ENCODE measurements at places on chromosomes 1 and 21. TPM values are rescaled to one million over a fixed set of nuclear protein-coding genes. Genes with fewer than 3 reads are reported as not detected.

CR2 gene
- polyA plus RNA-seq, result 0.17 TPM

MIXL1 gene
- not detected for polyA plus RNA-seq

DNA sequence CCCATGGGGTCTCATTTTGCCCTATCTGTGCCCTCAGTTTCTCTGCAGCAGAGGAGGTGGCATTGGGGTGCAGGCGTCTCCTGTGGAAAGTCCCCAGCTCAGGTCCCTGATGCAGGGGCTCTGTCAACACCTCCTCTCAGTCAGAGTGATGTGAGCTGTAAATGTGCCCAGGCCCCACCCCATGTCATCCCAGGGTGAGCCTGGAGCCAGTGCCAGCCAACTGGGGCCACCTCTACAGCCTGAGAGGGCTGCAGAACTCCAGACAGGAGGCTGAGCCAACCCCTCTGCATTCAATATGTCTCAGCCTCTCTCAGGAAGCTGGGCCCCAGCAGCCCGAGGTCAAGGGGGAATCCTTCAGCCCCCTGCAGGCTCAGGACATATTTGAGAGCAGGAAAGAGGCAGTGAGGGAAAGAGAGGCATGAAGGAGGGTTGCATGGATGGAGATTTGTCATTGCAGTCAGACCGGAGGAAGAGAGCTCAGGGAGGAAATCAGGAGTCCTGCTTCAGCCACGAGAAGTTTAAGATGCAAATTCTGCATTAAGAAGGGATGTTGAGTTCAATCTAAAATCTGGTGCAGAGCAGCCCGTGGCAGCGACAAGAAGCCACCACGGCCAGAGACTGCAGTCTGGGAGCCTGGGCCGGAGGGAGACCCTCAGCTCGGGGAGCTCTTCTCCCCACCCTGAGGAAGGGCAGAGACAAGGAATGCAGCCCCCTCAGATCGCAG is 288.2 kb upstream of the VAMP3 start:
- DNase-seq, result no peak

GRCh38 chr1:17657436-17657835 is 97.7 kb upstream of the ACTL8 start:
- peak; percentile 41 for DNase-seq

GRCh38 chr1:6447016-6447817 is 18.8 kb downstream of the TNFRSF25 start:
- no peak for DNase-seq

DNA sequence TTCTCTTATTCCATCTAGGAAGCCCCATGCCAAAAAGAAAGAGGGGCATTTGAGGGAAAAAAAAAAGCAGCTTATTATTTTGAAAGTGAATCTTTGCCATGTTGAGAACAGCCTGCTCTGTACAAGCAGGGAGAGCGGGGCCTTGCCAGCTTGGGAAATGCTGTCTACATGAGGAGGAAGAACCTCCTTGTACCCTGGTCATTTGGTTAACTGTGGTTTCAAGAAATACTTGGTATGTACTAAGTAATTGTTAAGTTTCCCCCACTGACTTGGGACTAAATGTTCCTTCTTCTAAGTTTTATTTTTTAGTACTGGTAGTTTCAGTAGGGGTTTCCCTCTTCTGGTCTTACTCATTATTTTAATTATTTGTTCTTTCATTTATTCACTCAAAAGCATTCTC is 144.1 kb upstream of the HOOK1 start:
- DNase-seq, result no peak

Measured in brain (organoid and tissue), 16 donors.